NCI-H526 (cell line): ENCODE measurements at places on chromosomes 5 and 9.

- DNase-seq = no peak
Measured at GRCh38 chr5:141715346-141715905, 33.4 kb upstream of the ARAP3 start.

- DNase-seq = no peak
Measured at GRCh38 chr9:8030095-8030494, 230.5 kb upstream of the DMAC1 start.

DNA sequence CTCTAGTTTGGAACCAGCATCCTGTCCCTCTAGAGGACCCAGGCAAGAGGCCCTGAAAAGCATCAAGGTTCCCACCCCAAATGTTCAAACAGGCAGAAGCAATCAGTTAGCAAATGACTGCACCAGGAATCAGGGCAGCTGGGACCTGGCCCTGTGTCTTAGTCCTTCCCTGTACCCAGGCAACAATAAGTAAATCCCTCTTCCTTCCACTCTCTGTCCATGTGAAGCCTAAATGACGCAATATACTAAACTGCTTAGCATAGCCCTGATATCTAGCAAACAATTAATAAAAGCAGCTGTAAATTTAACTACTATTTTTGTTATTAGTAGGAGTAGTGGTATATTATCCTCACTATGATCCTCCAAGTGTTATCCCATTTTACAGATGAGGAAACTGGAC, 13.2 kb upstream of the ADRA1B start:
- no peak for DNase-seq

DNA sequence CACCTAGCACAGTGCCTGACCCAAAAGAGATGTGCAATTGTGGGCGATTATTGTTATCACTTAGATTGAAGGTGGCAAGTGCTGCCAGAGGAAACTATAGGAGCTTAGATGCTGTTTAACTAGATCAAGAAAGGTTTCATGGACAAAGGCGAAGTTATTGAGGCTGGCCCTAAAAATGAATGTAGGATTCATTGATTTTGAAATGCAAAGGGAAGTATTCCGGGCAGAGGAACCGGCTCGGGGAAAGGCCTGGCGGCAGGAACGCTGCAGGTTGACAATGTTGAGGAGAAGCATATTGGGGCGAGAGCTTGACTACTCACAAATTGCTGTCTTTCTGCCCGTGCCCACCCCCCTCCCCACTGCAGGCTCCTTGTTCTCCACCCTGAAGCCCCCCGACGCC, 37.4 kb upstream of the TTC1 start:
- no peak for DNase-seq

- peak; percentile 67 for DNase-seq
Measured at GRCh38 chr5:169667896-169668674, 31.0 kb downstream of the DOCK2 start.

DNA sequence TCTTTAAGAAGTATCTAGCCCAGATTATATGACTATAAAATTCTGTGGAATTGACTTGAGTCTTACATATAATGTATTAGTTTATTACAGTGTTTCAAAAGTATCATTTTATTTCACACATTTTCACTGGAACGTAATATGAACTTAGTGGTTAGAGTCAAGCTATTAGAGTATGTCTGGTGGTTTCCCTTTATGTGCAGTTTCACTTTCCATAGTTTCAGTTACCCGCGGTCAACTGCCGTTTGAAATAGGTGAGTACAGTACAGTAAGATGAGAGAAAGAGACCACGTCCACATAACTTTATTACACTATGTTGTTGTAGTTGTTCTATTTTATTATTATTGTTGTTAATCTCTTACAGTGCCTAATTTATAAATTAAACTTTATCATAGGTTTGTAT, 50.5 kb downstream of the COMMD10 start:
- no peak for DNase-seq

- no peak for DNase-seq
Measured at GRCh38 chr9:130947618-130948140, 8.6 kb upstream of the FIBCD1 start.

- no peak for DNase-seq
Measured at GRCh38 chr9:8447601-8448000, 648.0 kb upstream of the DMAC1 start.

DNA sequence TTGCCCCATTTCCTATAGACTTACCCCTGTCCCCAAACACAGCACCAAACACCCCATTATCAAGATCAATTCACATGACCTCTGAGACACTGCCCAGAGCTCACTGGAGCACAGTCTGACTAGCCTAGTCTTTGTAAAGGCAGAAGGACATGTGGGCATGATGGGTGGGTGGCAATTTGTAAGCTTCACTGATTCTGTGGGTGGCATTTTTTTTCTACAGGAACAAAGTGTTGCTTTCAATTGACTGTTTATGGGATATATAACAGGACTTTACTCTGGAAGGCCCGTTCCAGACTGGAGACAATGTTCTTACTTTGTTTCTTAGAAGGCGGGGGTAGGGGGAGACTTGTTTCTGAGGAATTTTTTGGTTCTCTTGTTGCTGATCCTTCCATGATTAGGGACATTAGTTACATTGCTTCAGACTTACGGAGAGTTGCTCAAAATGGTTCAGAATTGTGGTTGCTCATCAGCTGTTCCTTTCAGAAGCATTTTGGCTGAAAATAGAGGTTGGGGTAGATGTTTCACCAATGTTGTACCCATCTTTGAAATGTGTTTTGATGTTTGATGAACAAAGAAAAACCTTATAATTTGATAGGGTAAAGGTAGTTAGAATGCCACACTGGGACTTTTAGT, 20.2 kb downstream of the NNT start:
- DNase-seq = no peak

DNA sequence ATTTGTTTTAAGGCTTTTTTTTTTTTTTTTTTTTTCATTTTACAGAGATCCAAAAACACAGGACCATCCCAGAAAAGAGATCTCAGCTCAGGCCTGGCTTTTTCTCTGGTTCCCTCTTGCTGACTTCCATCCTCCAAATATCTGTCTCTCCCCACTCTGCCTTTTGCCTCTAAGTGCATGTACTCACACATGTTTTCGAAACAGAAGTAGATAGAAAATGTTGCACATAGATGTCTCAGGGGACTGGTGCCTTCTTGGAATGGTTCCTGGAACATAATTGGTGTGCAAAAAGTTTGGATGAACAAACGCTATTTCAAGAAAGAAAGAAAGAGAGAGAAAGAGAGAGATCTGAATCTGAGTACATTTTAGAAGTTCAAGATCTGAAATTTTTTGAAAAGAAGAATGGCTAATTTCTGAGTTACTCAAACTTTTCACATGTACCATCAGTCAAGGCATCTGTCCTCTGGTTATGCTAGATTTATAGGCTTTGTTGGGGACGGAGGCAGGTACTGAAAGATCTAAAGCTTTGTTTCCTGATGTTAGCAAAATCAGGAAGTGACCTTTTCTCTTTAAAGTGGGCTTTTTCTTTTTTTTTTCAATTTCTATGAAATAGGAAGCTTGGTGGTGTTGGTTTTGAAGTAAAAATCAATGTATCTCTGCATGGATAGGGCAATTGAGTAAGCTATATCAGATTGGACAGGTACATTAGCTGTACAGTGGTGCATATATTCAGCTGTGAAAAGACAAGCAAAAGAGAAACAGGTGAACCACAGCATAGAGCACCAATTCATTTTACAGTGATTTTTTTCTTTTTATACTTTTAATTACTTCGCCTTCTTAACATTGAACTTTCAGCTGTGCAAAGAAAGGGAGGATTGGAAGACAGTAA, 8.5 kb upstream of the TNFSF8 start:
- no peak for DNase-seq

DNA sequence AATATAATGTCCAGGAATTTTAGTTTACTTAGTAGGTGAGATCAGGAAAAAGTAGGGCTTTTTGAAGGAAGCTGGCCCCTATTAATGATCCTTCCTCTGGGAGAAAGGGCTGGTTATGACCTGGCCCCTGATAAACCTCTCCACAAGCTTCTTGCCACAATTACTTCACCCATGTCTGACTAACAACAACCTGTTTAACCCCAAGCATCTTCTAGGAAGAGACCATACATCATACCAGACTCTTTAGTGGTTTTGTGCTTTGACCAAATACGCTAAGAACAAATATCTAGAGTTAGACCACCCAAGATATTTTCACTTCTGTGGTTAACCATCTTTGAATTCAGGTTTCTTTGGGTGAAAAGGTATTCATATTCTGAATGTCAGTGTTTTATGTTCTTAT, 174.0 kb upstream of the SLC27A6 start:
- no peak for DNase-seq

DNA sequence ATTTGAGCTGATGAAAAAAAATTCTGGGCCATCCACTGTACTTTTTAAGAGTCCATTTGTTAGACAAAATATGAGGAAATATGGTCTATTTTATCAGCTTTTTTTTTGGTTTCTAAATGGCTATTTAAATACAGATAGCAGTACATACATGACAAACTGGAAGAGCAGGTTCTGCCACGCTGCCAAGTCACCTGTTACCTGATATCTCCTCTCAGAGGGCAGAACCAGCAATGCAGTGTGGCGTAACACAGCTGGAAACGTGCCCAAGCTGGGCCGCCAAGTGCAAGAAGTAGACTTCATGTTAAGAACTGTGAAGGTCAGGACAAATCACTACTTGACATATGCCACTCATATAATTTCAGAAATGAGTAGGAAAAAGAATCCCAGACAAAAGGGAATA, 8.1 kb downstream of the MCIDAS start:
- peak; percentile 70 for DNase-seq

- DNase-seq = peak; percentile 30
Measured at GRCh38 chr9:89311346-89312221, 589 bp downstream of the CKS2 start.

DNA sequence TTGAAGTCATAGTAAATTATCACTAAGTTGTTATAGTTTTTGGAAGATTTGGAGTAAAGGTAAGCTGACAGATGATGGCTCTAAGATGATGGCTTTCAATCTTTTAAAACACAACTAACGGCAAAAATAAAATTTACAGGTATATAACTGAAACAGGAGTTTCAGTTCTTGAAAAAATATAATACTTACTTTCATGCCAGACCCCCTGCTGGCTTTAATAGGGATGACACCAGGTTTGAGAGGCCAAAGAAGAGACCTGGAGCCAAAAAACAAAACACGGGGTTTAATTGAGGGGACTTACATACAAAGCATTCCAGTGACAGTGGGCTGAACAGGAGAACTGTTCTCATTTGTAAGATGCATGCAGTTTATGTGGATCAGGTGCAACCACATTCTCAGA, 301.7 kb upstream of the PCSK5 start:
- peak; percentile 8 for DNase-seq

DNA sequence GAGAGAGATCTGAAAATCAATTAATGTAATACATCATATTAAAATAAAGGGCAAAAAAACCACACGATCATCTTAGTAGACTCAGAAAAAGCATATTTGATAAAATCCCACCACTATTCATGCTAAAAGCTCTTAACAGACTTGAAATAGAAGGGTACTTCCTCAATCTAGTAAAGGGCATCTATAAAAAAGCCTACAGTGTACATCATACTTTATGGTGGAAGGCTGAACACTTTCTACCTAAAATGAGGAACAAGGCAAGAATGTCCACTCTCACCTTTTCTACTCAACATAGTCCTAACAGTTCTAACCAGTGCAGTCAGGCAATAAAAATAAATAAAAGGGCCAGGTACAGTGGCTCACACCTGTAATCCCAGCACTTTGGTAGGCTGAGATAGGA, 38.9 kb downstream of the POLK start:
- no peak for DNase-seq

- peak; percentile 10 for DNase-seq
Measured at GRCh38 chr9:76302947-76303550, 91.2 kb downstream of the RFK start.

DNA sequence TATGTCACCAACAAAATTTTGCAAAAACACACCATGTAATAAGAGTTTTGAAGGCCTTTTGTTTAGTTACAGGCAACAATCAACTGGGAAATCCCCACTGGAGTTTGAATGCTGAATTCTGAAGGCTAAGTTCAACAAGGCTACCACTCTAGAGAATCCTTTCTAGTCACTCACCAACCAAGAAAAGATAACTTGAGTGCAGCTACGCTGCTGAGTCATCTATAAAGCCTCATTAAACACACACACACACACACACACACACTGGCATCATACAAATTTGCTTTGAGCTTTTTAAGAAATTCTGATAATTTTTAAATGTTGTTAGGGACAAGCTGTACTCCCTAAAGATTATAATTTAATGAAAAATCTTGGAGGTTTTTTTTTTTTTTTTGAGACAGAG, 219.6 kb downstream of the DENND1A start:
- DNase-seq = no peak

DNA sequence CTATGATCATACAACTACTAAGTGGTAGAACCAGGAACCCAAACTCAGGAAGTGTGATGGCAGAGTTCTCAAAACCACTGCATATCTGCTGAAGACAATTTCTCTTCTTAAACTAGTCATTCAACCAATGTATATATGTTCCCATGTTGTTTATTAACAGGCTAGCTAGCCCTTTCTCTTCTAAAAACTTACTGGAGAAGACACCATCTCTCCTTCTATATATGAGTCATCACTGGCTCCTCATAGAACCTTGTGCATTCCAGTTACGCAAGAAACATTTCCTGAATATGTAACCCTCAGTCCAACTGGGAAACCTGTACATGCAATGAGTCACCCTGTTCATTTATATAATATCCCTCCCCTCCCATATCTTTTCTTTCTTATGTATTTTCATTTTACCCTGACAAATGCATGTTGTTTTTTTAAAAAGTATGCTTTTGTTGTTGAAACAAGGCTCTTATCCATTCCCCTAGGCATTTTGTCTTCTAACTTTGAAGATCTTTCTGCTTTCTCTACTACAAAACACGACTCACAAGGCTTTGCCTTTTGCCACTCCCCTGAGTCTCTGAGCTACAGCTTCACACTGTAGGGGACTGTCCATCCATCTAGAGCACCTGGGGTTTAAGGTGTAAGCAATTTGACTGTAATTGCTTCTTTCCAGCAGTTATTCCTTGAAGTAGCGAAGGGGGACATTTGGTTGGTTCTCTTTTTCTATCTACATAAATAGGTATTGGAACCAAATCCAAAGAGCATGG, 119.5 kb downstream of the ANXA1 start:
- DNase-seq = no peak

- DNase-seq = no peak
Measured at GRCh38 chr5:137056676-137057075, 442.4 kb downstream of the SPOCK1 start.

DNA sequence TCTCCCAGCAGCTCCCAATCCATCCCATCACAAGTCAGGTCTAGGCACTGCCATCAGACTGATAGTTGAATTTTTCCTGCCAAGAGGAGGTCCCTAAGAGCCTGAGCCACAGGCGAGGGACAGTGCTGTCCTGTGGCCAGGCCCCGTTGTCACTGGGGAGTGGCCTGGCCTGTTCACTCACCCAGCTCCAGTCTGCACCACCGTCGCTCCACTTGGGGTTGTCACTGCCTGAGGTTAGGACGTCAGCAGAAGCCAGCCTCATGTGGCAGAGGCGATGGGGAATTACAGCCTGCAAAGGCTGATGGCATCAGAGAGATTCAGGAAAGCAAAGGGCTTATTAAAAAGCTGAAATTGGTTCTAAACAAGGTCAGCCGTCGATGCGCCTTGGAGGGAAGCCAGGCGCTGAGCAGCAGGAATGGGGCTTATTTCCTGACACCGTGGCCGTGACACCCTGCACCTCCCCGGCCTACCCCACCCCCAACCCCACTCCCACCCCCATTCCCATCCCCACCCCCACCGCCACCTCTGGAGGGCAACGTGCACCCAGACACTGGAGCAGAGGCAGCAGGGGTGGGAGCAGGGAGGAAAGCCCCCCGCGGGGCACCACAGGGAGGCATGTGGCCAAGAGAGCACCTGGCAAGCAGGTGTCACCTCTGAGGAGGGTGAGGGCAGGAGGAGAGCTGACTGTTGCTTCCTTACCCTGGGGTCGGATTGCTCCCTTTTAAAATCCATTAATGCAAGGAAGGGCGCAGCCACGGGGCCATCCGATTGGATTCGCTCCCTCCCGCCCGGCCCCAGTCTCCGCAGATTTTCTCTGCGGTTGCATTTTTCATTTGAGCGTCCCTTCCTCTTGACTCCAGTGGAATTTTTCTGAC, 3.1 kb upstream of the DBH start:
- no peak for DNase-seq
